ENCODE measurements at places on chromosomes 6 and 20. TPM values are rescaled to one million over a fixed set of nuclear protein-coding genes. Genes with fewer than 3 reads are reported as not detected.

GRCh38 chr6:138544501-138544900, 45.2 kb upstream of the NHSL1 start:
- H3K4me3 ChIP-seq: no peak overlapping the region
- H3K4me1 ChIP-seq: no peaks in the 10 kb centered on the region
- H3K36me3 ChIP-seq: no peaks in the 10 kb centered on the region
- DNase-seq: no peak
- no peaks in the 10 kb centered on the region for H3K27me3 ChIP-seq

DNA sequence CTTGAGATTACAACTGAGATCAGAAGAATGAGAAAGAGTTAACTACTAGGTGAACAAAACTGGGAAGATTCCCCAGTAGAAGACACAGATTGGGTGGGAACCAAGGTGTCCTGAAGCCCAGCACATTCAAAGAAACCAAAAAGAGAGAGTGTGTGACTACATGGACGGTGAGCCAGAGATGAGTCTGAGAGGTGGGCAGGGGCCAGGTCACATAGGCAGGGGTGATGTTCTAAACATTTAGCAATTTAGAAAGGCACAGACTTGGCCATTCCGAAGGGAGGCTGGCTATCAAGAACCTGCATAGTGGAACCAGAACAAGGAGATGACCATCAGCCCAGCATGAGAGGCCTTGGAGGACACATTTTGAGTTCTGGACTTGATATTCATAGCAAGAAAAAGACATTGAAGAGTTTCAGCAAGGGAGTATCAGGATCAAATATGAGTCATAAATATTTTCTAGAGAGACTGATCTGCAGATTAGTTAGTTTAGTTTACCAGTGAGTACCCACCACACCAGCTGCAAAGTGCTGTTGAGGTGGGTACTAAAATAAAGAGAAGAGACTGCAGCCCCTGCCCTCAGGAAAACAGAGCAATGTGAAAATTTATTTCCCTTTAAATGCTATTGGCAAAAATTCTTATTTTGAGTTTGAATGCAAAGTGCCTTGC, 340.5 kb upstream of the PRDM1 start:
- H3K4me1 ChIP-seq: no peaks in the 10 kb centered on the region
- H3K27me3 ChIP-seq: no peaks in the 10 kb centered on the region
- no peak for DNase-seq
- H3K36me3 ChIP-seq: no peaks in the 10 kb centered on the region
- no peak overlapping the region for H3K4me3 ChIP-seq

Gene SNRPB
- 129 TPM for total RNA-seq

DNA sequence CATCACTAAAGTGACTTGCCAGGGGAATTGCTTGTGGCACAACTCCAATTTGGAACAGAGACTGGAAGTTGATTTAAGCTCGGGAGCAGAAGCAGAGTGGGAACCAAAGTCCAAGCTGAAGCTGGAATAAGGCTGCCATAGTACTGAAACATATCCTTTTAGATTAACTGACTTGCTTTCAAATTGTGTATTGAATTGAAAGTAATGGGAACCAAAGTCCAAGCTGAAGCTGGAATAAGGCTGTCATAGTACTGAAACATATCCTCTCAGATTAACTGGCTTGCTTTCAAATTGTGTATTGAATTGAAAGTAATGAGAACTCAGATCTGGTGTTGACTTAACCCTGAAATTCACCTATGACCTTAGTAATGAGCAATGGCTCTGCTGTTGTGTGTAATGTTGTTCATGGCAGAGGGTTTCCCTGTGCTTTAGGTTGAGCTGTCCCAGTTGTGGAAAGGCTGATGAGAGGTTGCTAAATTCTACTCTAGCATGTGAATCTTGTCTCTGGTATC, 40.2 kb downstream of the CENPW start:
- no peak for DNase-seq
- H3K4me1 ChIP-seq: no peaks in the 10 kb centered on the region
- H3K27ac ChIP-seq: no peak overlapping the region

DNA sequence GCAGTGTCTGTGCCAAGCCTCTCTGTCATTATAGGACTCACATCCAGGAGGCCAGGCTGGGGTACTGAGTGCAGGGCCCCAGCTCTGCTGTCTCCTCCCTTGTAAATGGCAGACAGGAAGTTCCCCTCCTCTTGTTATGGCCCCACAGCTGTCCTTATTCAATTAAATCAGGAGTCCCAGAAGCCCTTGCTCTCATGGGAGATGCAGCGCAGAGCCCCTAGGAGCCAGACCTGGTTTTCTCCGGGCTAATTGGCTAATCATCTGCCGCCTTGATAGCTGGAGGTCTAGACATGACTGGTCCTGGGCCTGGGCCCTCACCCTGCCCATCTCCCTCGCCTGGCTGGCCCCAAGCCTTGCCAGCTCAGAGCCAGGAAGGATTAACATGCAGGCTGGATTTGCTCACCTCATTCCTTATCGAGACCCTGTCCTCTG, 172.0 kb downstream of the VEGFA start:
- H3K27ac ChIP-seq: no peak overlapping the region
- H3K4me1 ChIP-seq: no peaks in the 10 kb centered on the region
- H3K27me3 ChIP-seq: no peaks in the 10 kb centered on the region
- DNase-seq: no peak

- no peaks in the 10 kb centered on the region for H3K27me3 ChIP-seq
- H3K4me1 ChIP-seq: peaks cover 34% of the 10 kb centered on the region
- peak overlapping the region; percentile 52 for H3K27ac ChIP-seq
These were observed 94.8 kb upstream of the NHSL1 start for GRCh38 chr6:138593909-138594757.

DNA sequence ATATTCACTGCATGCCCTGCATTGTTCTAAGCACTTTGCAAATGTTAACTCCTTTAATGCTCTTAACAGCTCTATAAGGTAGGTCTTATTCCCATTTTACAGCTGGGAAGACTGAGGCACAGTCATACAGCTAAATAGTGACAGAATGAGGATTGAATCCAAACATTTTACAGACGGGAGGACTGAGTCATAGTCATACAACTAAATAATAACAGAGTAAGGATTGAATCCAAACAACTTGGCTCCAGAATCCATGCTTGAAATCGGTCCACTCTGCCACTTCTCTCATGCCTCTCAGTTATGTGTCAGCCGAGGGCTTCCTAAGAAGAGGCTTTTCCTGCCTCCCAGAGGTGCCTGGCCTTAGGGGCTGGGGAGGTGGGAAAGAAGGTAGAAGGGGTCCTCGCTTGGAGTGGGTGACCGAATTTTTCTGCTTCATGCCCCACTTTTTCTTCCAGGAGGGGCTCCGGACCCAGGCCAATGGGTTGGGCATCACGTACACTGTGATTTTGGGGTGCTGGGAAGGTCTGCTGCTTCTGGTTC, 137.4 kb upstream of the RNF24 start:
- H3K27ac ChIP-seq: no peak overlapping the region
- no peak overlapping the region for H3K4me3 ChIP-seq
- no peaks in the 10 kb centered on the region for H3K4me1 ChIP-seq
- DNase-seq: no peak
- no peaks in the 10 kb centered on the region for H3K27me3 ChIP-seq
- no peaks in the 10 kb centered on the region for H3K36me3 ChIP-seq

Gene FRMD1
- 13.1 TPM for total RNA-seq

Gene CNKSR3
- total RNA-seq: 22.7 TPM

- DNase-seq: no peak
- H3K27ac ChIP-seq: no peak overlapping the region
- H3K4me1 ChIP-seq: no peaks in the 10 kb centered on the region
- H3K4me3 ChIP-seq: no peak overlapping the region
- no peaks in the 10 kb centered on the region for H3K27me3 ChIP-seq
- no peaks in the 10 kb centered on the region for H3K36me3 ChIP-seq
These were observed 1107.8 kb upstream of the FLRT3 start for GRCh38 chr20:15445056-15445840.

- H3K36me3 ChIP-seq: no peaks in the 10 kb centered on the region
- no peaks in the 10 kb centered on the region for H3K27me3 ChIP-seq
- no peak for DNase-seq
- no peak overlapping the region for H3K4me3 ChIP-seq
- no peaks in the 10 kb centered on the region for H3K4me1 ChIP-seq
These were observed 34.8 kb upstream of the MYB start for GRCh38 chr6:135146162-135146934.

- H3K4me3 ChIP-seq: no peak overlapping the region
- no peaks in the 10 kb centered on the region for H3K4me1 ChIP-seq
- no peak for DNase-seq
- no peak overlapping the region for H3K27ac ChIP-seq
- no peaks in the 10 kb centered on the region for H3K27me3 ChIP-seq
These were observed 61.2 kb downstream of the VAPB start for GRCh38 chr20:58450254-58450653.

- H3K27ac ChIP-seq: no peak overlapping the region
- peaks cover 34% of the 10 kb centered on the region for H3K4me1 ChIP-seq
- no peaks in the 10 kb centered on the region for H3K27me3 ChIP-seq
- no peaks in the 10 kb centered on the region for H3K36me3 ChIP-seq
These were observed 112.0 kb downstream of the BACH2 start for GRCh38 chr6:90184334-90185298.

DNA sequence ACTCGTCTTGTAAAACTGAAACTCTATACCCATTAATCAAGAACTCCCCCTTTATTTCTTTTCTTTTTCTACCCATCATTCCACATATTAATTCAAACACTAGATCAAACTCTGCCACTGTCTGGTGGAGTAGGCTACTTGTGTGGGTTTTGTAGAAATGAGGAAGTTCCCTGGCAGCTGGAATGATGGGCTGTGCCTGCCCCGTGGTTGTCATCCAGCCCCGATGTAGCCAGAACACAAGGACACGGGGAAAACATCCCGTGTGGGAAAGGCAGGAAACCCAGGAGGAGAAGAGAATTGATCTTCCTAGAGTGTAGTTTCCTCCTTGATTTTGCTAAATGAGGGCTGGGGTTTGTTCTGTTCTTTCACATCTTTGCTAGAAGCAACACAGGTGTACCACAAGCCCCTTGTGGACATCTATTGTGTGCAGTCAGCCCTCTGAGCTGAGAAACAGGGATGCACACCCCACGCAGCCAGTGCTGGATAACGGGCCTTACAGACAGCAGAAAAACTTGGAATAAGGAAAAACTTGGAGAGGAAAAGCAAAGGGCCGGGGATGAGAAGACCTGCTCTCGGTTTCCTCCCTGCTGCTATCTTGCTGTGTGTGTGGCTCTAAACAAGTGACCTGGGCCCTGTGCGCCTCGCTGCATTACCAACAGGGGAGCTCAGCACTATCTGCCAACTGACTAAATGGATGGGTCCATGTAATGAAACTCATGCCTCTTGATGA, 88.0 kb downstream of the SCML4 start:
- no peak for DNase-seq
- no peaks in the 10 kb centered on the region for H3K36me3 ChIP-seq
- no peak overlapping the region for H3K4me3 ChIP-seq
- no peaks in the 10 kb centered on the region for H3K4me1 ChIP-seq
- no peak overlapping the region for H3K27ac ChIP-seq

GRCh38 chr6:39420300-39421265, 98.1 kb upstream of the KCNK16 start:
- H3K27me3 ChIP-seq: no peaks in the 10 kb centered on the region
- no peak overlapping the region for H3K4me3 ChIP-seq
- no peak overlapping the region for H3K27ac ChIP-seq
- DNase-seq: no peak
- H3K4me1 ChIP-seq: no peaks in the 10 kb centered on the region

DNA sequence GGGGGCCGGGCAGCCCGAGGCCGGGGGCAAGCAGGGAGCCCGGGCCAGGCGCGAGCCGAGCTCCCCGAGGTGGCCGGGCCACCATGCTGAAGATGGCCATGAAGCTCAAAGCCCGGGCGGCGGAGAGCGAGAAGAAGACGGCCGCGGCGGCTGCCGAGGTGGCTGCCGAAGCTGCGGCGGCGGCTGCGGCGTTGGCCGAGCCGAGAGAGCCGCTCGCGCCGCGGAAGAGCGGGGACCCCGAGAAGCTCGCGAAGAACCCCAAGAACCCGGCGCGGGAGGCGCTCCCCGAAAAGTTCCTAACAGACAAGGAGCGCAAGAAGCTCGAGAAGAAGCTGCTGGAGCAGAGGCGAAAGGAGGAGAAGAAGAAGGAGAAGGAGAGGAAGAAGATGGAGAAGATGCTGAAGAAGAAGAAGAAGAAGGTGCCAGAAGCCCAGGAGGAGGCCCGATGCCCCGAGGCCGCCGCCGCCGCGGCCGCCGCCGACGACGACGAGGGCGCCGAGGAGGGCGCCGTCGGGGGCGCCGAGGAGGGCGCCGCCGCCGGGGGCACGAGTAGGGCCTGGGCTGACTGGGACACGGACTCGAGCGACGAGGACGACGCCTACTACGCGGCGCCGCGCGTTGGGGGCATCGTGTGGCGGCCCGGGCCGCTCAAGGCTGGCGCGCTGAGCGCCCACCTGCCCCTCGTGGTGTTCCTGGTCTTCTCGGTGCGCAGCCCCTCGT, 37.4 kb downstream of the GNAS start:
- no peaks in the 10 kb centered on the region for H3K36me3 ChIP-seq
- no peaks in the 10 kb centered on the region for H3K27me3 ChIP-seq
- H3K4me3 ChIP-seq: peak overlapping the region; percentile 70

- H3K36me3 ChIP-seq: no peaks in the 10 kb centered on the region
- H3K4me3 ChIP-seq: no peak overlapping the region
- H3K4me1 ChIP-seq: peaks cover 6% of the 10 kb centered on the region
- no peak overlapping the region for H3K27ac ChIP-seq
- no peaks in the 10 kb centered on the region for H3K27me3 ChIP-seq
- no peak for DNase-seq
These were observed 25.0 kb downstream of the CYB5R4 start for GRCh38 chr6:83884523-83884922.

Gene HRH3
- not detected for total RNA-seq

- DNase-seq: no peak
- H3K27ac ChIP-seq: no peak overlapping the region
- no peak overlapping the region for H3K4me3 ChIP-seq
These were observed 155.6 kb downstream of the ZFP64 start for GRCh38 chr20:52035977-52036376.

Gene DEFB132
- not detected for total RNA-seq

- peak overlapping the region; percentile 18 for H3K4me3 ChIP-seq
- peak overlapping the region; percentile 40 for H3K27ac ChIP-seq
- H3K4me1 ChIP-seq: no peaks in the 10 kb centered on the region
- no peak for DNase-seq
- no peaks in the 10 kb centered on the region for H3K36me3 ChIP-seq
These were observed 694.6 kb downstream of the QKI start for GRCh38 chr6:164108869-164109769.

Gene PI16
- 17.4 TPM for total RNA-seq

Gene CNR1
- total RNA-seq: 35.7 TPM

Gene ME1
- 15.5 TPM for total RNA-seq

DNA sequence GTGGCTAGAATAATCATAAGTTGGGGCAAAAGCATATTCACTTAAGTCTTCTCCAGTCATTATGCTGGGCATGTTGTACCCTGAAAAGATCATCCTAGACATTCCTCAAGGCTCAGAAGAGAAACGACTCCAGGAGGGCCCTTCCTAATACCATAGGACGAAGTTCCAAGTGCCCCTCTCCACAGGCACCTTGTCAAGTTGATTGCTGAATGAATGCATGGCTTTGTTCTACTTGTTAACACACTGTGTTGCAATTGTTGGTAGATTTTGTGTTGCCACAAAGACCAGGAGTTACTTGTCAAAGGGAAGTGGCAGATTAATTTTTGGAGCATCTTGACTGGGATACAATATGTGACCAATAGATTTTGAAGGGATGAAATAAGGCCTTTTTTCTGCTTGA, 194.3 kb upstream of the SMLR1 start:
- H3K27me3 ChIP-seq: no peaks in the 10 kb centered on the region
- no peaks in the 10 kb centered on the region for H3K36me3 ChIP-seq
- DNase-seq: no peak

Gene CCN2
- total RNA-seq: 362 TPM

- no peak overlapping the region for H3K27ac ChIP-seq
- H3K4me3 ChIP-seq: no peak overlapping the region
- no peaks in the 10 kb centered on the region for H3K27me3 ChIP-seq
- H3K4me1 ChIP-seq: peaks cover 16% of the 10 kb centered on the region
These were observed 14.7 kb upstream of the PYGB start for GRCh38 chr20:25233016-25233772.

Gene SGK2
- 0.87 TPM for total RNA-seq

GRCh38 chr6:24899997-24900325, 35.8 kb downstream of the RIPOR2 start:
- no peaks in the 10 kb centered on the region for H3K36me3 ChIP-seq
- DNase-seq: no peak
- peak overlapping the region; percentile 71 for H3K27ac ChIP-seq
- no peaks in the 10 kb centered on the region for H3K4me1 ChIP-seq
